ENCODE measurements at places on chromosomes 5 and 9.
A peak's percentile ranks its signal among the peaks of the same experiment; 100 is the strongest.

- DNase-seq: no peak
Measured at GRCh38 chr5:56412601-56413379, 179.7 kb upstream of the ANKRD55 start.

- no peak for DNase-seq
Measured at GRCh38 chr5:72221541-72221940, 98.5 kb downstream of the MRPS27 start.

DNA sequence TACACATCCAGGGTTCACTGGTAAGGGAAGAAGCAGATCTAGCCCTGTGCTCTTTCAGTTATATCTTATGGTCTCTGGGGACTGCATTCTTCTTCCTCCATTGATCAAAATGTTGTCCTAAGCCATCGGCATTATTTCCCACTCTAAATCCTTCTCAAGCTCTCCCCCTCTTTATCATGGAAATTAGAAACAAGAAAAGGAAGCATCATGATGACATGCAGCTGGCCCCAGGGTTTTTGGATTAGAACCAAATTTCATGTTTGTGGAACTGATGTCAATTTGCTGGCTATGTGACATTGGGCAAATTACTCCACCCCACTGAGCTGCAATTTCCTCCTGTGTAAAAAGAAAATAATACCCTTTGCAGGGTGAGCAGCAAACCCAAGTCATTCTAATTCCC lies 39.5 kb downstream of the MFAP3 start:
- DNase-seq: no peak

- DNase-seq: peak; percentile 73
Measured at GRCh38 chr9:97889941-97890887, 32.1 kb downstream of the TRMO start.

- no peak for DNase-seq
Measured at GRCh38 chr5:166594567-166594966, 1696.9 kb upstream of the WWC1 start.

GRCh38 chr9:87685871-87686519 lies 39.9 kb upstream of the CTSL start:
- DNase-seq: no peak

GRCh38 chr5:124416627-124417026 lies 329.8 kb downstream of the ZNF608 start:
- DNase-seq: no peak

GRCh38 chr9:98097836-98098235 lies 21.2 kb downstream of the TRIM14 start:
- DNase-seq: no peak
